Cerebellar nuclear complex (tissue), 1 donor: ENCODE measurements at places on chromosomes 2 and 18.

- DNase-seq, result no peak
Observed at GRCh38 chr2:38552259-38552658, 50.5 kb downstream of the HNRNPLL start.

DNA sequence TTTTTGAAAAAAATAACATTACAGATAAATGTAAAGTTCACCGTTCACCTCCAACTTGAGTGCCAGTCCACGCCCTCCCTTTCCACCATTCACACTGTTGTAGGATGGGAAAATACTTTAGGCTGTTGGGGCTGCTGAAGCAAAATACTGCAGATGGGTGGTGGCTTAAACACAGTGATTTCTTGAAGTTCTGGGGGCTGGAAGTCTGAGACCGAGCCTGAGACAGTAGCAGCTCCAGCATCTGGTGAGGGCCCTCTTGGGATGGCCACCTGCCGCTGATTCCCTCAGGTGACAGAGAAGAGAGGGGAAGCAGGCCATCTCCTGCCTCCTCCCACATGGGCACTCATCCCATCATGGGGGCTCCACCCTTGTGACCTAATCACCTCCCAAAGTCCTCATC is 17.7 kb downstream of the ALLC start:
- DNase-seq, result no peak

- no peak for DNase-seq
Observed at GRCh38 chr2:198157314-198157713, 352.9 kb downstream of the PLCL1 start.

DNA sequence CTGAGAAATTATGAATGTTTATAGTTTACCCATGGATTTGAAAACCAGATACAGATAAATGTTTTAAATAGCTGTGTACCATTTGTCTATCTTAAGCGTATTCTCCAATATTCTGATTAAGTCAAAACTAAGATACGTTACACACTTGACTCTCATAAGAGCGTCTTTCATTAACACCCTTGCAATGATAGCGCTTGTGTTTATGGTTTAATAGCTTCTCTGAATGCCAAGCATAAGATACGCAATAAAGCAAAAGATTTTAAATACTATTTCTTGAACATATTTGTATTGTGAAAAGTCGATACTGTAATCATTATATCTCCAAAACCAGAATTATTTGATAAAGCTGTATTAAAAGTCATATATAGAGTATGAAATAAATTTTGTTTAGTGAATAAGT is 3.0 kb downstream of the CALCRL start:
- no peak for DNase-seq

DNA sequence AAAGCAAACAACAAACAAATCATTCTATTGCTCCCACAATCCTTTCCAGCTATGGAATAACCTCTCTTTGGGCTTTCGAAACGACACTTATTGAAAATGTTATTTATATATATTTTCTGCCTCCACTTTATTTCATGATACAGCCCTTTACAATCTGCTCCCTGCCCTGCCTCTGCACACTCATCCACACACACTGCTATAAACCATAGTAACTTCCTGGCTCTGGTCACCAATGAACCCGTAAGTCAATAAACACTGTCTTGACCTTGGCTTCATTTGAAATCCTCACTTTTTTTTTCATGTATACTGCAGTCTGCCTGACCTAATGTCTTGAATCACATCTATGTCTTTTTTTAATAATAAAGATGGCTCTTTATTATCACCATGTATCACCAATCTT is 161.5 kb downstream of the SLC39A10 start:
- DNase-seq, result no peak
